ENCODE measurements at places on chromosomes 5 and 9.

- DNase-seq, result no peak
These were observed 62.9 kb downstream of the USP20 start for GRCh38 chr9:129898185-129898584.

GRCh38 chr5:135605221-135605620, 26.4 kb upstream of the CXCL14 start:
- DNase-seq, result no peak

DNA sequence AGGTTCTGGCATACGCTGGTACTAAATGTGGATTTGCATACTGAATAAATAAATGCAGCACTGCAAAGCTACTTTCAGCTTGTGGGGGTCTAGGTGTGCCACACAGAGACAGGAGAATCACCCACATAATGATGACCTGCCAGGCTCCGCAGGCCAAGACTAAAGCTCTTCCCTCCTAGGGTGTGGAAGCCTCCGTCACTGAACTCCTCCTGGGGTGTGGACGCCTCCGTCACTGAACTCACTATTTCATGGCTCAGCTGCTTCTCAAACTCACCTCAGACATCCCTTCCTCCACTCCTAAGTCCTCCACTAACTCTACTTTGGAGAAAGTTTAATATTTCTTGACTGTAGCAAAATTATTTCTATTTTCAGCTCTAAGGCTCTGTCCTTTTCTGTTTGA, 65.3 kb upstream of the GOLPH3 start:
- DNase-seq, result no peak

GRCh38 chr5:96199713-96200183, 233.3 kb downstream of the PCSK1 start:
- DNase-seq, result no peak

- no peak for DNase-seq
These were observed 282.7 kb downstream of the GAS1 start for GRCh38 chr9:86664603-86665002.

GRCh38 chr5:132439521-132440089, 51.0 kb downstream of the IRF1 start:
- DNase-seq, result no peak

- DNase-seq, result no peak
These were observed 6.0 kb downstream of the CDX1 start for GRCh38 chr5:150172556-150172955.

- DNase-seq, result no peak
These were observed 265.8 kb downstream of the TENT4A start for GRCh38 chr5:6979061-6979460.

DNA sequence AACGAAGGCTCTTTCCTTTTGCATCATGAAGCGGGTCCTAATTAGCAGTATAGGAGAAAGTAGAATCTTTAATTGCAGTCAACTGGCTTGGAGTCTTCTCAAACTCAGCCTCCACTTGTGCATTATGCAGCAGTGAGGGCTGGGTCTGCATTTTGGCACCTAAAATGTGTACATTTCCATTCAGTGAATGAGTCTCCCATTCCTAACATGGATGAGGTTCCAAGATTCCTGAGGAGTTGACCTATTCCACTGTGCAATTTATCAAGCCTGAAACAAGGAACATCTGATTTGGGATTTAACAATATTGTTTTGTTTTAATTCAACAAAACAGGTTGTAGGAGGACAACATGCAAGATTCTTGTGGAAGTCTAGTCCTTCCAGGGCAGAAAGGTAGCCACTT, 171.8 kb upstream of the S1PR3 start:
- no peak for DNase-seq

DNA sequence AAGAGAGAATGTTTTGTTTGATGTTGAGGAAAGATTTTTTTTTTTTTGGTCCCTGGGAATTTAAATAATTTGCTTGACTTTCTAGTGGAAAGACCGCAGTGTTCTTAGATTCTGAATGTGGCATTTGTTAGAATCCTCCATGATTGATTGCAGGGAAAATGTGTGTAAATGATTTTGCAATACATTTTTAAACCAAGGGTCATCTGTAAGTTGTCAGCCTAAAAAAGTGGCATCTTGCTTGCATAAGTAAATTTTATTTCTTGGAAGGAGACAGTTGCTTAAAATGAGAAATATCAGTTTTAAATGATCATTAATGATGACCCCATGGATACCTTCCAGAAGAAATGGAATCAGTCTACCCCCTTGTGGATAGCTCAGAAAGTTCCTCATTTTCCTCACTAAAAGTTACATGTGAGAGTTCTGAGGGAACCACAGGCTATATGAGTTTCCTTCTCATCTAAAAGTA, 105.1 kb upstream of the SLC25A48 start:
- DNase-seq, result no peak

DNA sequence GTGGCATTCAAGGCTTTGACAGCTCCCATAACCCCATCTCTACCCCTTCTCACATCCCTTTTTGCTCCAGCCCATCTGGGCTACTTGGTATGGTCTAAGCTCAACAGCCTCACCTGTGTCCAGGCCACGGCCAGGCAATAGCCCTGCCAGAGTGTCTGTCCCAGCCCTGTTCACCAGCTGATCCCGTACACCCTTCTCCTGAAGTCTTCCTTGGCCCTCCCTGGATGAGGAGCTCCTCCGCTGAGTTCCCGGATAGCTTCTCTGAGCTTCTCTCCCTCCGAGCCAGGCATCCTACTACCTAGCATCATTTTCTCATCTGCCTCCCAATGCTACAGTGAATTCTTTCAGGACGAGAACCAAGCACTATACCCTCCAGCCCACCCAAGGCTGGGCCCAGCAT, 208.2 kb downstream of the DAB2IP start:
- DNase-seq, result no peak

GRCh38 chr5:115472271-115473025, 72.1 kb downstream of the FEM1C start:
- DNase-seq, result no peak

DNA sequence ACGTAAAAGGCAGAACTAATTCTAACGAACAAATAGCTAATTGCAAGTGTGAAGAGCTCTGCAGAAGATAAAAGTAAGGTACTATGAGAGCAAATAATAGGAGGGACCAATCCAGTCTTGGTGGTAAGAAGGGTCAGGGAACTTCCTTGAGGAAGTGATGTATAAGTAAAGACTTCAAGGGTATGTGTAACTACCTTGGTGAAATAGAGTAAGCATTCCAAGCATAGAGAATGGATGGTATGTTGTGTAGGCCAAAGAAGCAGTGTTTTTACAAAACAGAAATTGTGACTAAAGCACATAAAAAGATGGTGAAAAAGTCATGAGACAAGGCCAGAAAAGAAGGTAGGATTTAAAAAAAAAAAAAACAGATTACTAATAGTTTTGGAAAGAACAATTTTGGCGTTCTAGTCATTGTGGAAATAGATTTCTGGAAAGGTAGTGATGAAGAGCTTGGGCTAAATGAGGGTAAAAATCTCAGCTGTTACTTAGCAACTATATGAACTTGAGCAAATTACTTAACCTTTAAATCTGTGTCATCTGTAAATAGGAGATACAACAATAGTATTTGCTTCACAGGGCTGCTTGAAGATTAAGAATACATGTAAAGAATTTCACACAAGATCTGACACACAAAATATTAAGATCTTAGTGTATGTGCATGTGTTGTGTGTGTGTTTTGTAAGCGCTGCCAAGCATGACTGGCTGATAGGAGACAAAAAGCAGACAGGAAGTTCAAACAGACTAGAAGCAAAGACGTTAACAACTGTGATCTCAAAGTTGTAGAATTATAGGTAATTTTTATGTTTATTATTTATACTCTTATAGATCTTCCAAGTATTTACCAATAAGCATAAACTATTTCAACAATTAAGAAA, 73.5 kb downstream of the NR6A1 start:
- DNase-seq, result no peak

- no peak for DNase-seq
These were observed 20.9 kb upstream of the CCDC112 start for GRCh38 chr5:115317320-115317719.

- DNase-seq, result no peak
These were observed 29.4 kb downstream of the LCP2 start for GRCh38 chr5:170268153-170268689.

DNA sequence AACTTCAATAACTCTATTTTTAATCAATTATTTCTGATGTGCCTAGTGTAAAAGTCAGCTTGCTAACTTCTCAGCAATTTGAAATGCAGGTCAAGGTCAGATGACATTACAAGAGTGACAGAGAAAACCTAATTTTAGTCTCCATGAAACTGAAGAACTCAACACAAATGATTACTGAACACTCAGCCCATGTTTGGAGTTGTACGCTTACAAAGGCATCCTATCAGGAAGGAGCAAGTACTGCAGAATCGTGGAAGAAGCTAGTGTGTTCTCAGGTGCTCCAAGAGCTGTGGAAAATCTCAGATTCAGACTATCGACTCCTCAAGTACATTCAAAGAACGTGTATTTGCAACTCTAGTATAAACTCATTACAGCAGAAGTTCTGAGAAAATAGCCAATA, 526.7 kb downstream of the PDE4D start:
- no peak for DNase-seq

DNA sequence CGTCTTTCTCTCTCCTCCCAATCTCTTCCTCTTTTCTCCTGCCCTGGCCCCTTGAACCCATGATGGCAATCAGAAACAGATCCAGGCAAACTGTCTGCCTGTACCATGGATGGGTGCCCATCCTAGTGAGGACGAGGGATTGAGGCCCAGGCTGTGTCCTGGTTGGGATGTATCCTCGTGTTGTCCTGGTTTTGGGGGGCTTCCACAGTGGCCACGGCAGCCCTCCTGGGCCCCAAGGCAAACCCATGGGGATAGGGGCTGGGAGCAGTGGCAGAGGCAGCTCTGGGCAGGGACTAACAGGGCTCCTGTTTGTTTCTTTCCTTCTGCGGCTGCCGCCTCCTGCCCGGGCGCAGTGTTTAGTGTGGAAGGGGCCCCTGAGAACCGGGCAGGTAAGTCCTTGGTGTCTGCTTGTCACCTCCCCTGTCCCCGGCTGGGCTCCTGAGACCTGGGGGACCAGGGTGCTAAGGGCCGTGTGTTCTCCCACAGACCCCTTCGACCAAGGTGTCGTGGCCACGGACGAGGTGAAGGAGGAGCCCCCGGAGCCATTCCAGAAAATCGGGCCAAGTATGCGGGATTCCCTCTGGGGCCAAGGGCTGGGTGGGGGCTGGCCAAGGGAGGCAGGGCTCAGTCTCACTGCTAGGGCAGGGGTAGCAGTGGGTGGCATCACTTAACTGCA, 70.0 kb downstream of the AMBP start:
- DNase-seq, result peak; percentile 1

DNA sequence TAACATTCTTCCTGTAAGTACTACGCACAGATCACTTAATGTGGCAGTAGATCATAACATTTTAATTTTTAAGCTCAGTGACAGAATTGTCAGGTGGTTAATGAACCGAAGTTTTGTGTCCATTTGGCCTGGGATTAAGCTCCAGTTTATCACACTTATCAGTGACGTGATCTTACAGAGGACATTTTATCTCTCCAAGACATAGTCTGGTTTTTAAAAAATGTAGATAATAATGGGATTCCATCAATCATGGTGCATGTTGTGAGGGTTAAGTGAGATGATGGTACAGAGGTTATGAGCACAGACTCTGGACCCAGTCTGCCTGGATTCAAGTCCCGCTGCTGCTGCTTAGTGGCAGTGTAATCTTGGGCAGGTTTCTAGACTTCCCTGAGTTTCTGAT, 66.0 kb upstream of the ZFAND5 start:
- no peak for DNase-seq

- DNase-seq, result no peak
These were observed 117.5 kb upstream of the NR5A1 start for GRCh38 chr9:124624735-124624992.

DNA sequence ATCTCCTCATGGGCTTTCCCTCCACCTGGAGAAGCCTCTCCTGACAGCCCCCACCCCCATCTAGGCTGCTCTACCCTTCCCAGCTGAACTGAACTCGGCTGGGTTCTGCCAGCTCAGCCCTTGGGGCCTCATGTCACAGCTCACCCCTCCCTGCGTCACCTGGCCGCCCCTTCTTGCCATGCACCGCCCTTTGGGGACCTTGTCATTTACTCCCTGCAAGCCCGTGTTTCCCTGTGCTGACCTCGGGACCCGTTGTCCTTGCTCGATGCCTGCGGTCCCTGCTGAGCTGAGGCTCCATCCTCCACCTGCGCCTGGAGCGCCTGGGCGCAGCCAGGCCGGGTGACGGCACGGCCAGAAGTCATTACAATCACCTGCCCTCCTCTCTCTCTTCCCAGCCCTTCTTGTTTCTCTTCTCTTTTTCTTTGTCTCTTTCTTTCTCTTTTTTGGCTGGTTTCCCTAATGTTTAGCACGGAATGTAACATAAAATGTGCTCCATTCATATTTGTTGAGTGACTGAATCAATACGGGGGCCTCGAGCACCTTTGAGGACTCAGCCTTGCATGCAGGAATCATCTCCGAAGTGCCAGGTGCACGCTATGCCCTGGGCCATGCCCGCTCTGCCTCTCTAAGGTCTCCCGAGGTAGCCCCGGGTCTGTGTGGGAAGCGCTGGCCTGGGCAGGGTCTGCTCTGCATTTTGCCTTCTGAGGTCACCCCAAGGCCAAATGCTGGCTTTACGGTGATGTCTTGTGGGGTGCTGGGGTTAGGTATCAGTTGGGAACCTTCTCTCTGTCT, 48.1 kb upstream of the COL5A1 start:
- no peak for DNase-seq

DNA sequence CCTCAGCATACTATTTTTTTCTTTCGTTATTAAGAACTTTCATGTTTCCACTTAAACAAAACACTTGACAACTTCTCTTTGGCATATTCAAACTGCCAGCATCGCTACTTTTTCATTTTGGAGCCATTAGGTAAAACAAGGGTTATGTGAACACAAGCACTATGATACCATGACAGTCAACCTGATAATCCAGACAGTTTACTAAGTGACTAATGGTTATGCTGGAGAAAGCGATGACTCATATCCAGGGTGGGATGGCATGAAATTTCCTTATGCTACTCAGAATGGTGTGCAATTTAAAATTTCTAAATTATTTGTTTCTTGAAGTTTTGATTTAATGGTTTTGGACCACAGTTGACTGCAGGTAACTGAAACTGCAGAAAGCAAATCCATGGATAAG, 29.9 kb upstream of the PRSS3 start:
- DNase-seq, result no peak

GRCh38 chr9:84207491-84207951, 133.0 kb downstream of the SLC28A3 start:
- no peak for DNase-seq

DNA sequence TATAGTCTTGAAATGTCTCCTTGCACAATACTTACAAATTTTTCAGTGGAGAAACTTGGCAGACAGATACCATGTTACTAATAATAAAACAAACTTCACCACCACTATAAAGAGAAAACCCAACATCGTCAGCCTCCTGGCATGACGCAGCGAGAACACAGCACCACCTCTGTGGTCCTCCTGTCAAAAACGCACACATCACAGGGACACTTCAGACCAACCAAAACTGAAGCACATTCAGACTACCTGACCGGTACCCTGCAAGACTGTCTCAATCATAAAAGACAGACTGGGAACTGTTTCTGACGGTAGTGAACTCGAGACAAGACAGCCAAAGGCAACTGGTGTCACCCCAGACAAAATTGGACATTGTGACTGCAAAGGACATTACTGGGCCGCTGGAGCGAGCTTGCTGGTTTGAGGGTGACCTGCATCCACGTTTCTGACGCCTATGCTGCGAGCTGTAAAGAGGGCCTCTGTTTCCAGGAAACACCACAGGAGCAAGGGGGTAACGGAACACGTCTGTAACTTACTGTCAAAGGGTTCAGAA, 34.4 kb downstream of the NSUN2 start:
- DNase-seq, result no peak

- peak; percentile 37 for DNase-seq
These were observed 35.4 kb downstream of the UBE2R2 start for GRCh38 chr9:33852216-33852826.

- DNase-seq, result no peak
These were observed 13.8 kb downstream of the VAV2 start for GRCh38 chr9:133978226-133978898.
